ENCODE measurements at places on chromosomes 7 and 10. TPM values are rescaled to one million over a fixed set of nuclear protein-coding genes. Genes with fewer than 3 reads are reported as not detected.

DNA sequence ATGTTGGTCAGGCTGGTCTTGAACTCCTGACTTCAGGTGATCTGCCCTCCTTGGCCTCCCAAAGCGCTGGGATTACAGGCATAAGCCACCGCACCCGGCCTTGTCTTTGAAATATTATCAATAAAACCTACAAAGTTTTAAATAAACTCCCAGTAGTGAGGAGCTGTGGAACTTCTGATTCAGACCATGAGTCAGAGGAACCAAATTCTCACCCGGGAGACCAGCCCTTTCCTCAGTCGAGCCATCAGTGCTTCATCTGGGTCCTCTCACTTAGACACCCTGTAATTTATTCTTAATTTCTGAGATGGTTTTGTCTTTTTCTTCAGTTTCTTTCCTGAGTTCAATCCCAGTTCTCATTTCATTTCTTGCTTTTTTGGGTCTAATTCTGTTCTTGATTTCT lies 68.6 kb downstream of the DYNC2I1 start:
- no peak for ATAC-seq

DNA sequence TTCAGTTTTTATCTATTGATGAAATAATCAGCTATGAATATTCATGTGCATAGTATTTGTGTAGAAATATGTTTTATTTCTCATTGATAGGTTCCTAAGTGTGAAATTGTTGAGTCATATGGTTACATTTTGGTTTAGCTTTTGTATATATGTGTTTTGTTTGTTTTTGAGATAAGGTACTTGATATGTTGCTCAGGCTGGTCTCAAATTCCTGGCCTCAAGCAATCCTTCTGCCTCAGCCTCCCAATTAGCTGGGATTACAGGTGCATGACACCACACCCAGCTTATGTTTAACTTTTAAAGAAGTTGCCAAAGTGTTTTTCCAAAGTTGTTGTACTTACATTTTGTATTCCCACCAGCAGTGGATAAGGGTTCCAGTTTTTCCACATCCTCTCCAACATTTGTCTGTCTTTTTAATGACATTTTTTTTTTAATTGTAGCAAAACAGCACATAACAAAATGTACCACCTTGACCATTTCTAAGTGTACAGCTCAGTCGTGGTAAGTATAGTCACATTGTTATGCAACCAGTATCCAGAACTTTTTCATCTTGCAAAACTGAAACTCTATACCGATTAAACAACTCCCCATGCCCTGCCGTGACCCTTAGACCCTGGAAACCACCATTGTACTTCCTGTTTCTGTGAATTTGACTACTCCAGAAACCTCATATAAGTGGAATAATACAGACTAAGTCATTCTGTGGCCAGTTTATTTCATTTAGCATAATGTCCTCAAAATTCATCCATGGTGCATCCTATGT lies 12.6 kb upstream of the UBE2D1 start:
- ATAC-seq, result no peak

The MYOZ1 gene
- 0.44 TPM for total RNA-seq

DNA sequence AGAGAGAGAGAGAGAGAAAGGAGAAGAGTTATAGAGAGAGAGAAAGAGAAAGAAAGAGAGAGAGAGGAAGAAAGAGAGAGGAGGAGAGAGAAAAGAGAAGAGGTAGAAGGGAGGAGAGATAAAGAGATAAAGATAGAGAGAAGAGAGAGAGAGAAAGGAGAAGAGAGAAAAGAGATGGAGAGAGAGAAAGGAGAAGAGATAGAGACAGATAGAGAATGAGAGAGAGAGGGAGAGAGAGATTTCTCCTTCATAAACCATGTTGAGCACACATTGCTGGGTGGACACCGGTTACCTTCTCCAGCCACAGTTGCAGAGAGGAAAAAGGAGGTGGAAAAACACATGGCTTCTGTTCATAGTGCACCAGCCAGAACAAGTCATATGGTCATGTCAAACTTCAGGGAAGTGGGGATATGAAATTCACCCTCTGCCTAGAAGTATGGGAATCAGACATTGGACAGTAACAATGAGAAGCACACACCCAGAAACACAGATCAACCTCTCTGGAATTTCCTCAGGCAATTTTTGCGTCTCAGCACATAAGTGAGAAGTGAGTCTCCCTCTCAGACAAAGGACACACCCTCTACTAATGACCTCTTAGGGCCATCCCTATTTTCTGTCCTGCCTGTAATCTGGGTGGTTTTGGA lies 172.5 kb upstream of the SVIL start:
- ATAC-seq, result peak; percentile 83

The HTR7 gene
- 0.92 TPM for total RNA-seq

- no peak for ATAC-seq
Observed at GRCh38 chr10:129345763-129346162, 121.3 kb upstream of the MGMT start.

- ATAC-seq, result no peak
Observed at GRCh38 chr7:94512735-94513564, 3.3 kb downstream of the CASD1 start.

The OPN1SW gene
- total RNA-seq, result not detected

The OPALIN gene
- total RNA-seq, result not detected

The DYNC1I1 gene
- 7.4 TPM for total RNA-seq

DNA sequence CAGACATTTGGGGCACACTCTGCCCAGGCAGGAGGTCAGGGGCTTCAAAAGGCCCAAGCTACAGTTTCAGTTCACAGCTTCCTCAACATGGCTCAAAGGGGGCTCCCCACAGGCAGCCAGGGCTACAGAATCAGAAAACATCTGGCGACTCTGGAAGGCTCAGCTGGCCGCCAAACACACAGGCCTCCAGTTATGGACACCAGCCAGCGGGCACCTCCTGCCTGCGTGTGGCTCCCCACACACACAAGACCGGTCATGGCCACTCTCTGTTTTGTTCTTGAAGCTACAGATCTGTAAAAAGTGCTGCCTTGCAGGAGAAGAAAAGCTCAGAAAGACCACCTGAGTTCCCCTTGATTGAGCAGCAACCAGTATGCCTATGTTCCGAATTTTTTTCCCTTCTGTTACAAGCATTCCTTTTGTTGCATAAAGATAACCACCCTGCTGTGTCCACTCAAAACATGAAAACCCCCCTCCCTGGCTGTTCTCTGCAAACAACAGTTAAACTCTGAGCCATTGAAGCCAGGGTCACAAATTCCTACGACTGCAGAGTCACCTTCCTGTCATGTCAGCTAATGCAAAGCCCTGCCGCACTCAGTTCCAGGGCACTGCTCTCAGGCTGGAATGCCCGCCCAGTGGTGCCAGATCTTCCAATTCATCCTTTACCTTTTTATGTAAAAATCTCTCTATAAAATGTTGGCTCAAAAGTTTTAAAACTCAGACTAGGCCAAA lies 33.6 kb downstream of the VSTM4 start:
- no peak for ATAC-seq

GRCh38 chr10:103649654-103650423 lies 156.3 kb downstream of the NEURL1 start:
- ATAC-seq, result no peak

- ATAC-seq, result no peak
Observed at GRCh38 chr7:28208506-28208905, 27.9 kb upstream of the JAZF1 start.

DNA sequence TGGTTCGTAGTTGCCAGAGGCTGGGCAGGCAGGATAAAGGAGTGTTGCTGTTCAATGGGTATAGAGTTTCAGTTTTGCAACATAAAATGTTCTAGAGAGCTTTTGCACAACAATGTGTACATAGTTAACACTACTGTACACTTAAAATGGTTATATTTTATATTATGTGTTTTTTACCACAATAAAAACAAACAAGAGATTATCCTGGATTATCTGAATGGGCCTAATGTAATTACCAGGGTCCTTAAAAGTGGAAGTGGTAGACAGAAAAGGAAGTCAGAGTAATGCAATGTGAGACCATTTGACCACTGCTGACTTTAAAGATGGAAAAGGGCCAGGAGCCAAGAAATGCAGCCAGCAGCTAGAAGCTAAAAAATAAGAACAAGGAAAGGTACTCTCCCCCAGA lies 159.7 kb downstream of the SGMS1 start:
- ATAC-seq, result no peak

- no peak for ATAC-seq
Observed at GRCh38 chr10:113589201-113589770, 36.4 kb downstream of the HABP2 start.

DNA sequence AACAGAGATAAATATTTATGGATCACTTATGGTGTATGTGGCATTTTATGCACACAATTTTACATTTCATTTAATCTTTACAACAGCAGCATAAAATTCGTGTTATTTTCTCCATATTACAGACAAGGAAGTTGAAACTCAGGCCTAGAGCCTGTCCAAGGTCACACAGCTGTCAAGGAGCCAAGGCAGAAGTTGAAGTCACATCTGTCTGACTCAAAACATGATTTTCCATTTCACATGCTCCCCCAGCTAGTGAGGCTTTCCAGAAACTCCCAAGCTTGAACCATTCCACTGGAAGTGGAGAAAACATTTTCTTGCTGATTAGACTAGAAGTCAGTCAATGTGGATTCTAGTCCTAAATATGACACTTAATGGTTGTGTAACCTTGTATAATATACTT lies 110.5 kb downstream of the HECTD2 start:
- ATAC-seq, result peak; percentile 51

DNA sequence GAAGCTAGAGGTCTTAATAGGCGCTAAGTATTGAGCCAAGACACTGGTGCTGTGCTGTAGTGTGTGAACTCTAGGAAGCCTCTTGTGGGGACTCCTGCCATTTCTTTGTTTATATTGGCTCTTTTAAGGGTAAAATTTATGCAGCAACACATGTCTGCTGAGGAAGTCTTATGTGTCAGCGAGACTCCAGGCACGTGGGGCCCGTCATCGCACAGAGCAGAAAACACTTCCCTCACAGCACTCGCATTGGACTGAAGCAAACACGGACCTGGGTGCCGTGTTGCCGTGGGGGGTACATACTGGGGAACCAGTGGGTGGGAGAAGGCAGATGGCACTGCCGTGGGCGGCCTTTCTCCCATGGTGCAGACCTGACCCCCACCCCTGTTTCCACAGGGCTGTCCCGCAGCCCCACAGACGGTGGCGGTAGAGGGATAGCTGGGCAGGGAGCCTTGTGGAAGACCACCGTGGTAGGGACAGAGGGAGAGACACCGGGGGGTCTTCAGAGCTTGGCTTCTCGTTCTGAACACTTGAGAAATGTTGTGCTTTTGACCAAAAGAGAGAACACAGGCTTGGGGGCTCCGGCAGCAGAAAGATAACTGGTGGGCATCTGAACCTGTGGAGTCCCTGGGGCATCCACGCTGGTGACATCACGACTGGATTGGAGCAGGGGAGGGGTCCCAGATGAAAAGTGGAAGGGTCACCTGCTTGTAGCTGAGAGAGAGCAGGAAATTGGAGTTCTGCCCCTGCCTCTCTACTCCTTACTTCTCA lies 284.7 kb upstream of the SHH start:
- ATAC-seq, result no peak

DNA sequence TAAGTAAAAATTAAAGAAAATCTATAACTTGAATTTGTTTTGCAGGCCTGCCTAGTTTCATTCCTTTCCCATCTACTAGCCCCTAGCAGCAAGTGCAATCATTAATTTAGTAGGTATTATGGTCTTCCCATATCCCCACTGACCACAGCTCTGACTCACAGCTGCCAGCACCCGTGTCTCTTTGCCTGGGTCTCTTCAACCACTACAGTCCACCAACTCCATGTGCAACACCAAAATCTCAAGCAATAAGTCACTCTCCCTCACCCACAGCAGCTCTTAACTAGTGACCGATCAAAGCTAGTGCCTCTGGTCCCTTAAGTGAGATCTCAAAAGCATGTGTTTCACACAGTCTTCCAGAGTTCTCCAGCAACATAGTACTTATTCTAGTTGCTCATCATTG lies 26.0 kb upstream of the THSD7A start:
- no peak for ATAC-seq
